ENCODE measurements at places on chromosomes 2 and 18.

GRCh38 chr18:79640875-79641274 lies 38.7 kb upstream of the CTDP1 start:
- no peak overlapping the region for H3K27ac ChIP-seq
- DNase-seq: no peak
- no peaks in the 10 kb centered on the region for H3K4me1 ChIP-seq
- H3K4me3 ChIP-seq: no peak overlapping the region
- no peaks in the 10 kb centered on the region for H3K36me3 ChIP-seq

- H3K27me3 ChIP-seq: no peaks in the 10 kb centered on the region
- H3K4me3 ChIP-seq: no peak overlapping the region
- no peak for DNase-seq
- H3K36me3 ChIP-seq: no peaks in the 10 kb centered on the region
- H3K27ac ChIP-seq: no peak overlapping the region
- peaks cover 11% of the 10 kb centered on the region for H3K4me1 ChIP-seq
Measured at GRCh38 chr2:195337597-195337996, 319.4 kb upstream of the SLC39A10 start.

DNA sequence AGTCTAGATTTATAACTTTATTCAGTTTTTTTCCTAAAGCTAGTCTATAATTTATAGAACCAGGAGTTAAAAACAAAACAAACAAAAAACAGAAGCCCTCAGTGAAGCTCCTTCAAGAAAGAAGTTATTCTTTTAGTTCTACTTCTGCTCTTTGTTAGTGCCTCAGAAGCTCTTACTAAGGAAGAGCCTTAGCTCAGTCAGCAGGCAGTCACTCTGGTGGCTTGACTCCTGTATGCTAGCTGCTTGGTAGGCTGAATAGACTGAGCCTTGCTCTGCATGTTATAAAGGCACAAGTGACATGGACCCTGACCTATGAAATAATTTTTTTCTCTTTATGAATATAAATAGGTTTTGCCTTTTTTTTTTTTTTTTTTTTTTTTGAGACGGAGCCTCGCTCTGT lies 24.8 kb downstream of the NCOA1 start:
- H3K27me3 ChIP-seq: no peaks in the 10 kb centered on the region
- H3K4me1 ChIP-seq: no peaks in the 10 kb centered on the region

GRCh38 chr2:14301331-14301730 lies 331.2 kb upstream of the LRATD1 start:
- H3K27ac ChIP-seq: no peak overlapping the region
- H3K4me1 ChIP-seq: no peaks in the 10 kb centered on the region
- DNase-seq: no peak
- H3K4me3 ChIP-seq: no peak overlapping the region

Data from Caco-2 (cell line).